Stimulated activated CD4-positive, alpha-beta T cell treated with anti-CD3 and anti-CD28 coated beads, Interleukin-15, amount 100 ng/mL, for 1 hour (primary cell): ENCODE measurements at places on chromosomes 13 and 19.

GRCh38 chr13:36088001-36088400 lies 43.2 kb downstream of the DCLK1 start:
- DNase-seq = no peak

- DNase-seq = no peak
Measured at GRCh38 chr13:69950160-69950559, 157.5 kb upstream of the ATXN8OS start.

DNA sequence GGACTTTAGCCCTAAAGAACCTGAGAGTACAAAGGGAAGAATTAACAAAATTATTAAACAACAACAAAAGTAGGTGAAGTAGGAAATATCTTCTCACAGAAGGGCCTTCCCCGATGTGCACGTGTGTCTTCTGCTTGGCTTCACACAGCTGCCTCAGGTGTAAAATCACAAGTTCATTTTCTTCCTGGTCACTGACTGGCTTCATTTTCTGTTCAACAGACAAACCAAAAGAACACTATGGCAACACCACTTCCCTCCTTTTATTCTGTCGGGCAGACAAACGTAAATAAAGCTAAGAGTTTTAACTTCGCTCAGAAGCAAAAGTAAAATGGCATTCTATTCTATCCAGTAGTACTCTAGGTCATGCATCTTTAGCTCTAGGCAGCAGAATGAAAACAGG lies 140.9 kb downstream of the TBC1D4 start:
- no peak for DNase-seq

DNA sequence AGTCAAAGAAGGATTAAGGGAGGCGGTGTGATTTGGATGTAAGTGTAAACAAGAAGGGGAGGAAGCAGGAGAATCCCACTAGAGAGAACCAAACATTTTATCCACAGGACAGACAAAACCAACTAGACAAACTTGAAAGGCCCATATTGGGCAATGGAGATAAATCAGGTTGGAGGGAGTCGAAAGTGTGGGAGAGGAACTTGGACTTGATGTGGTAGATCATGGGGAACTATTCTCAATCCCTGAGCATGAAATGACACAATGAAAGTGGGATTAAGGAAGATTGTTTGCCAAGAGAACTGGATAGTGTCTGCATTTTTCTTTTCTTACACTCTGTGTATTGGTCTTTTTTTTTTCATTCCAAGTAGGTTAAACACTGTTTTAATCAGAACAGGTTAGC lies 17.9 kb downstream of the GPR183 start:
- DNase-seq = no peak

DNA sequence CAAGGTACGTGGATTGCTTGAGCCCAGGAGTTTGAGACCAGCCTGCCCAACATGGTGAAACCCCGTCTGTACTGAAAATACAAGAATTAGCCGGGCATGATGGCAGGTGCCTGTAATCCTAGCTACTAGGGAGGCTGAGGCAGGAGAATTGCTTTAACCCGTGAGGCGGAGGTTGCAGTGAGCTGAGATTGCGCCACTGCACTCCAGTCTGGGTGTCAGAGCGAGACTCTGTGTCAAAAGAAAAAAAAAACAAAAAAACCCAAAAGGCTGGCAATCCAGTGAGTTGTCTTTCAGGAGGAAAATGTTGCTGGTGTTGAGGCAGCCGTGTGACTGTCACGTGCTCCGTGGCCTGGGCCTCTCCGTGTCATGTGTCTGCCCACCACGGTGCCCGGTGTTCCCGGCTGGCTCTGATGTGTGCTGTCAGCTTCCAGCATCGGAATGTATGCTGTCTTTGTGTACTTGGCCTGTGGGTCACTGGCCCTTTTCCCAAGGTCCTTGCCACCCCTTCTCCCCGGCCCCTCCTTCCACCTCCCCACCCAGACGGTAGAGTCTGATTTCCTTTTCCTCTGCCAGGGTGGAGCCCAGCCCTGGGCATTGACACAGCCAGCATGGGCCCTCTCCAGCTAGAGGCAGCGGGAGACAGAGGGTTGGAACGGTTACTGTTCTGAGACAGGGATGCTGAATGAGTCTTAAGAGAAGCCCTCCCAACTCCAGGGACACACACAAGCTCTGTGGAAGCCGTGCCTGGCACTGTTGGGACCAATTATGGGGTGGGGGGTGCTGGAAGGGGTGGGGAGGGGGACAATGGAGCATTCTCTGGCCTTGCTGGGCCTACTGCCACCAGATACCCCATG lies 7.2 kb upstream of the TUBB4A start:
- no peak for DNase-seq

GRCh38 chr19:57004418-57004817 lies 115.4 kb upstream of the USP29 start:
- no peak for DNase-seq

- DNase-seq = no peak
Measured at GRCh38 chr19:22634450-22634827, 315 bp downstream of the ZNF492 start.

- no peak for DNase-seq
Measured at GRCh38 chr19:46571495-46571894, 29.6 kb upstream of the CALM3 start.

DNA sequence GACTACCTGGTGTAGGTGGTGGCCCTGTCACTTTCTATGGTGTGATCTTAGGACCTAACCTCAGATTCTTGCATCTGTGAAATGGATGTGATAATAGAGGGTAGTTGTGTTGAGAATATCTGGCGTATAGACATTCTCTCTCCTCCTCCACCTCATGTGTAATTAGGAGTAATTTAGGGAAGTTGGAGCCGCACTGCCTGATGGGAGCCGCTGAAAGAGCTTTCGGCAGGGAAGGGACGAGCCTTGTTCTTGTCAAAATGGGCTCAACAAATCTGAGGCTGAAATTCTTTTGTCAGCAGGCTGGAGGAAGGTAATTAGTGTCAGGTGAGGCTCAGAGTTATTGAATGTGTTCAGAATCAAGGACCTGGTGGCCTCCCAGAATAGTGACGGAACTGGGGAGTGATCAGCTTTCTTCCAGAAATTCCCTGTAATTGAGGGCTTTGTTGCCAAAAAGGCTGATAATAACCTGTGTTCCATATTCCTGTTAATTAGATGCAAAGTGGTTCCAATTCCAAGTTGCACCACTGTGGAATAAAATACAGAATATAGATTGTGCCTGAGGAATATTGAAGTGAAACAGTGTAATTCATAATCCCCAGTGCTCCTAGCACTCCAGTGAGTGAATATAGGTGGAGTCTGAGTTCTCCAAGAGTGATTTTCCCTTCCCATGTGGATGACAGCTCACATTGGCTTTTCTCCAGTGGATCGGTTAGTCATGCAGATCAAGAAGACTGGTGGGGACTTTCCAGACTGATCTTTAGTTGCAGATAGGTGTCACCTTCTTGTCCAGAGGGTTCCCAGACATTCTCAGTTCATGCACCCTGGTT lies 47.5 kb downstream of the SPATA13 start:
- DNase-seq = no peak

- DNase-seq = no peak
Measured at GRCh38 chr19:49818649-49819370, 721 bp downstream of the MED25 start.

GRCh38 chr13:99357131-99357596 lies 50.0 kb upstream of the GPR183 start:
- DNase-seq = no peak

- DNase-seq = no peak
Measured at GRCh38 chr13:40186041-40186440, 480.4 kb downstream of the FOXO1 start.

DNA sequence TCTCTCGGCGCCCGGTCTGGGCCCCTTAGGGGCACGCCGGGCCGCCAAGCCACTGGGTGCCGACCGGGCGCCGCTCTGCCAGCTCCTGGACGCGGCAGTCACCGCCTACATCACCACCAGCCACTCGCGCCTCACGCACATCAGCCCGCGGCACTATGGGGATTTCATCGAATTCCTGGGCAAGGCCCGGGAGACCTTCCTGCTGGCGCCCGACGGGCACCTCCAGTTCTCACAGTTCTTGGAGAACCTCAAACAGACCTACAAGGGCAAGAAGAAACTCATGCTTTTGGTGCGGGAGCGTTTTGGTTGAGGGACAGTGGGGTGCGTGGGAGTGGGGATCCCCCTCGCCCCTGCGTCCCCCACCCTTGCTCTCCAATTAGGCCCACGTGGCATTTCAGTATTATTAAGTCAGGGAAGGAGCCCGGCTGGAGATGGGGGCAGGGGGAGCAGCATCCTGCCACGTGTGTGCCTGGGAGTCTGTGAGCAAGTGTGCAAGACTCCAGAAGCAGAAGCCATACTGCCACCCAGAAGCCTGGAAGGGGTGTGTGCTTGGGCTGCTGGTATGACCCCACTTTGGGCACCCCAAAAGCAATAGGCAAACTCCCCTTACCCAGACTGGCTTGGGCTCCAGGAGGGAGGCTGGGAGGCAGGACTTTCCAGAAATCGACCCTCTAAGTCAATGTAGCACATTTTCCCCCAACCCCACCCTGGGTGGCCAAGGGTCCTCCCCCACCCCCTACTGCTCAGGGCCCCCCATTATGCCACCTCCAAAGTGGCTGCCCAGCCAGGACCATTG lies 35.7 kb downstream of the ZSWIM4 start:
- no peak for DNase-seq

- no peak for DNase-seq
Measured at GRCh38 chr13:40564342-40565001, 102.0 kb downstream of the FOXO1 start.
